ENCODE measurements at places on chromosomes 5 and 9.

GRCh38 chr9:138009803-138010690 lies 132.5 kb downstream of the CACNA1B start:
- no peak for DNase-seq

DNA sequence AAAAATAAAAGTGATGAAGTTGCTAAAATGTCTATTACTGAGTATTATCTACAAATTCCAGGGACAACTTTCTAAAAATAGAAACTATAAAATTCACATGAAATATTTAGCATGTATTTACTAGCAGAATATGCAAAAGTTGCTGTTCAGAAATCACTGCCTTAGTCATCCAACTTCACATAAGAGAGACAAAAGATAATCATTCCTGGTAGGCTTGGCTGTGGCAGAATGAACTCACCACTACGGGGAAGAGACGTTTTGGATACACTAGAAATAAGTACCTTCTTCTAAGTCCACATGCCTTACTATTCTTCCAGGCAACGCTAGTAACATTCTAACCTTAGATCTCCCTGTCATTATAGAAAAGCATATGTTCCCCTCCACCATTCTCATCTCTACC lies 272.2 kb downstream of the BNC2 start:
- no peak for DNase-seq

- DNase-seq: no peak
Measured at GRCh38 chr5:145775893-145776444, 59.2 kb downstream of the PRELID2 start.

DNA sequence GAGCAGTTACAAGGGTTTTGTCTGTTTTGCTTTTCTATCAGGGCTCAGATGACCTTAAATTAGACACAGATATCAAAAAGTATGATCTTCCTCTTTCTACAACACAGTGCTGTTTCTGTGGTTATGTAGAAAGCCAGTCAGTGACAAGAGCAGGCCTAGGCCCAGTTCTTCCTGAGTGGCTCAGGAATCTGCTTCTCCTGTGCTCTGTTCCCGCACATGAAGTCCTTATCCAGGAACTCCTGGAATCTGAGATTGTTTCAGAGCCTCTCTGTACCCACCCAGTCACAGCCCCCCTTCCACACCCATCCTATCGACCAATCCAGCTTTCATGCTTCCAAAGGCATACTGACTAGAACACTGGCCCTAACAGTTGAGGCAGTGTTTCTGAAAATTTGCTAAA lies 40.4 kb upstream of the SMU1 start:
- no peak for DNase-seq

- no peak for DNase-seq
Measured at GRCh38 chr5:150438873-150439546, 10.5 kb downstream of the RPS14 start.

DNA sequence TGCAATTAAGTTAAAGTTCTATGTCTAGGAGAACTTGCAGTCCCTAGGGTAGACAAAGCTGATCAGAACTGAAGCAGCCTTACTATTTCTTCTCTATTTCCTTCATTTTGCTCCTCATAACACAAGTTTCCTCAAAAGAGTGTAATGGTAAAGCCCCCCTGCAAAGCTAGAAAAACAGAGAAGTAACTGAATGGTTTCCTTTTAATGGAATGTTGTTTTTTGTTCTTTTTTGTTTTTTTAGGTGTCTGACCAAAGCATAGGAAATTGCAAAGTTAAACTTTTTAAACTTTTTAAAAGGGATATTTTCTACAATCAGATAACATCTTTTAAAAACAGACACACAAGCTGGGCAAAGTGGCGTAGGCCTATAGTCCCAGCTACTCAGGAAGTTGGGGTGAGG lies 145.7 kb downstream of the TLE1 start:
- no peak for DNase-seq

All from activated naive CD8-positive, alpha-beta T cell treated with anti-CD3 and anti-CD28 coated beads, Interleukin-2, amount 50 U/mL, for 24 hours (primary cell).